CD4-positive, alpha-beta T cell treated with Interleukin-1 beta for 1 hour (primary cell): ENCODE measurements at places on chromosomes 12 and 14.

DNA sequence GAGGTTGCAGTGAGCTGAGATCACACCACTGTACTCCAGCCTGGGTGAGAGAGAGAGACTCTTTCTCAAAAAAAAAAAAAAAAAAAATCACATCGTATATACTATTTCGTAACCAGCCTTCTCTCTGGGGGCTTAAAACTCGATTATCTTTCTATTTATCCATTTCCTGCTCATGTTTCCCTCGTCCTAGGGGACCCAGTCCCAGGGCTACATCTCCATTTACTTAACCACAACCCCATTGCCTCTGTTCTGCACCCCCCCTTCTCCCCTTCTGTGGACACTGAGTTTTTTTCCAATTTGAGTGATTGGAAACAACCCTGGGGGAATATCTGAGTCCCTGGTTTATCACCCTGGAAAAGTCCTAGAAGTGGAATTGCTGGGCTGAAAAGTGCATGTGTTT, 36.2 kb upstream of the YY1 start:
- DNase-seq, result no peak

DNA sequence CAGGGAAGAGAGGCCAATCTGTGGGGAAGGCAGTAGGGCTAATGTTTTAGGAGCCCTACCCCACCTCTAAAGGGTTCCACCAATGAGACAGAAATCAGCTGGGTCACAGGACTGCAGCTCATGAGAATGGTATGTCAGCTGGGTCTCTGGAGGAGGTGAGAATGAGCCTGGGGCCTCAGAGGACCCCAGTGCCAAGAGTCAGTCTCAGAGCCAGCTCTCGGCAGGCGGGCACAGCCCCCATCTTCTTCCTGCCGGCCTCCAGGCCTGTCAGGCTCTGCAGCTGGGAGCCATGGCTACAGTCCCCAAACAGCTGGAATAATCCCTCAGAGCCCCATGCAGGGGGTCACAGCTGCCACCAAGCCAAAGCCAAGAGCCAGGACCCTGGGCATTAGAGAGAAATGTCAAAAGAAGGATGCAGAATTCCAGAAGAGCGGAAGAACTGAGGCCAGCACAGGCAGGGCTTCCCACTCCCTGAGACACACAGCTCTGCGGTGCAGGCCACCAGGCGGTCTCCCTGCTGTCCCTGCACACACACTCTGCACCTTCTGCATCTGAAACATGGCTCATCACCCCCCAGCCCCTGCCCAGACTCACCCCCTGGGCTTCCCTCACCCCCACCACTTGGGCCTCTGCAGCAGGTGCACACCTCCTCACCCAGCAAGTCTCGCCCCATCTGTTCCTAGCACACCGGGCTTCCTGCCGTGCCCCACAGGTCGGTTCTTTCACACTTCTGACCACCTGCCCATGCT, 26.0 kb downstream of the ITPK1 start:
- DNase-seq, result no peak

- peak; percentile 46 for DNase-seq
These were observed 34.3 kb upstream of the SLC38A1 start for GRCh38 chr12:46303039-46303666.

GRCh38 chr14:94474581-94475031, 1.4 kb downstream of the SERPINA9 start:
- DNase-seq, result no peak

DNA sequence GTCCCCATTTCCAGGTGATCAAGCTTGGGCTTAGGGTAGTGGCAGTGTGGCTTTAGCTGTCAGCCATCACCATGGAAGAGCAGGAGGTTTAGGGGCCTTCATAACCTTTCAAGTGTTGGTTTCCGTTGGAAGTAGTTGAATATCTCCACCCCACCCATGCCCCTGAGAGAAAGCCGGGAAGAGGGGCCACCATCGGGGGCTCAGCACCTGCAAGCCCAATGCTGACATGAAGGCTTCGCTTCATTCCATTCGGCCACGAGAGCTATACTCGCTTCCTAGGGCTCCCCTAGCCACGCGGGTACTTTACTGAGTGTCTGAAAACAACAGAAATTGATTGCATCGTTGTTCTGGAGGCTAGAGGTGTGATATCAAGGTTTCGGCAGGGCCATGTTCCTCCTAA, 234.8 kb downstream of the ZFP36L1 start:
- no peak for DNase-seq

GRCh38 chr14:36226164-36226563, 49.6 kb upstream of the PTCSC3 start:
- DNase-seq, result no peak

DNA sequence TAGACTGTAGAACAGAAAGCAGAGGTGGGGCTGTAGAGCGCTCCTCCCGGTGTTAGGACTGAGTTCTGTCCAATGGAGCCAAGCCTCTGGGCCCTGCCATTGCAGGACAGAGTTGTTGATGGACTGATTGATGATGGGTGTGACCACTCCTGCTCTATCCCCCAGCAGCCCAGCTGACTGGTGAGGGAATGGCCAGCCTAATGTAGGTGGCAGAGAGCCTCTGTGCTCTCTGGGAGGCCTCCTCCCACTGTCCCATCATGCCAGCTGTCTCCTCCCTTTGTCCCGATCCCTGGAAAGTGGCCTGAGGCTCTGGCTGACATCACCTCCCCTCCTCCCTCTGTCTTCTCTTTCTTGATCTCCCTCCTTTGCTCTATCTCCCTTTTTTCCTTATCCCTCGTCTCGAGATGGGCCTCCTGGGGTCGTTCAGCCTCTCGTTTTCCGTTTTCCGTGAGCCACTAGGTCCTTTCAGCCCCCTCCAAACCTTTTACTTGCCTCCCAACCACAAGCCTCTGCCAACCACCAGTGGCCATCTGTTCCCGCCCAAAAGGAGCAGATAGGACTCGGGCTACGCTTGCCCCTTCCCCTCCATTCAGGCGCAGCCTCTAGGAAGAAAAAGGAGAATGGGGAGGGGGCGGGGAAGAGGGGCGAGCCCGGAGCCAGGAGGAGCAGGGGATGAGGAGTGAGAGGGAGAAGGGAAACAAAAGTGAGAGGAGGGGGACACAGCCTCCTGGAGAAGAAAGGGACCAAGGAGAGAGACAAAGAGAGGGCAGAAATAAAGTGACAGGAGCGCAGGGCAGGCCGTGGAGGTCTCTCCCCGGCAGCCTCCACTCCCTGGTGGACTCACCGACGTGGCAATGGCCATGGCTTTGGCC, 572 bp downstream of the EFS start:
- DNase-seq, result no peak

- peak; percentile 67 for DNase-seq
These were observed at the start of gene REC8 for GRCh38 chr14:24171422-24172260. REC8 (plus strand) TSS chr14:24172080; CDS start chr14:24172553, 473 bp downstream.

- peak; percentile 75 for DNase-seq
These were observed 15.3 kb upstream of the ADSS1 start for GRCh38 chr14:104708606-104709268.

GRCh38 chr14:55126932-55127459, 2.1 kb upstream of the LGALS3 start:
- no peak for DNase-seq

GRCh38 chr12:21539797-21540196, 13.7 kb downstream of the SPX start:
- no peak for DNase-seq

- DNase-seq, result no peak
These were observed 1.7 kb upstream of the PUS1 start for GRCh38 chr12:131927110-131928079.

DNA sequence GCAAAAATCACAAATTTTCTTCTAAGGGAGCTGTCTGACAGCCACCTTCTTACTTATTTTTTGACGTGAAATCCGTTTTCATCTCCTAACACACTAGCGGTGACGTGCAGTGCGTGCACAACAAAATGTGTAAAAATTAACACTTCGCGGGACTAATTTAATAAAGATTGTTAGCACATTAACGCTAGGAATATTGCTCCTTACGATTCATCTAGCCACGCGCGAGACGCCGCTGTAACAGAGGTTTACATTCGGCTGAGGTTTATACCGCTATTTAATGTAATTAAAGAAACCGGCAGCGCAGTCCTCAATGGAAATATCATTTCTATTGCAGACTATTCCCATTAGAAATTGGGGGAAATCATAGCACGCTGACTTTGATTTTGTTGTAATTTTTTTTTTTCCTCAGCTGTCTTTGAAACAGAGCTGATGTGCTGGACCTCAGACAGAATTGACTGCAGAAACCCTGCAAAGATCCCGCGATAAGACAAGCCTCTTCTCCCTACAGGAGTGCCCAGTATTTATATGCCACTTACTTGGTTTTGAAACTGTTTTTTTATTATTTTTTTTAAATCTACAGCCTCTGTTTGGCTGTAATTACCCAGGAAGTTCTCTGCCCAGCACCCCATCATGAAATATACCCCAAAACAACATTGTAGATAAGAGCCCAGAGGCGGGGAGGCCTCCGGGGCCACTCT, 31.2 kb downstream of the BCL11B start:
- no peak for DNase-seq

GRCh38 chr14:58805605-58806409, 168.0 kb downstream of the DACT1 start:
- no peak for DNase-seq
